Activated naive CD8-positive, alpha-beta T cell treated with anti-CD3 and anti-CD28 coated beads, Interleukin-2, amount 50 U/mL, for 16 hours (primary cell): ENCODE measurements at places on chromosomes 1 and 21.

- DNase-seq = no peak
These were observed 114.7 kb upstream of the IRF2BP2 start for GRCh38 chr1:234724516-234725176.

- DNase-seq = no peak
These were observed 737.8 kb upstream of the CXADR start for GRCh38 chr21:16775076-16775475.

- DNase-seq = no peak
These were observed 11.0 kb upstream of the LMNA start for GRCh38 chr1:156103521-156103947.

- DNase-seq = no peak
These were observed 71.6 kb upstream of the CNIH3 start for GRCh38 chr1:224544346-224545110.

GRCh38 chr1:6832531-6833188 is 47.4 kb downstream of the CAMTA1 start:
- DNase-seq = no peak

GRCh38 chr1:218573925-218574324 is 228.8 kb downstream of the TGFB2 start:
- no peak for DNase-seq

DNA sequence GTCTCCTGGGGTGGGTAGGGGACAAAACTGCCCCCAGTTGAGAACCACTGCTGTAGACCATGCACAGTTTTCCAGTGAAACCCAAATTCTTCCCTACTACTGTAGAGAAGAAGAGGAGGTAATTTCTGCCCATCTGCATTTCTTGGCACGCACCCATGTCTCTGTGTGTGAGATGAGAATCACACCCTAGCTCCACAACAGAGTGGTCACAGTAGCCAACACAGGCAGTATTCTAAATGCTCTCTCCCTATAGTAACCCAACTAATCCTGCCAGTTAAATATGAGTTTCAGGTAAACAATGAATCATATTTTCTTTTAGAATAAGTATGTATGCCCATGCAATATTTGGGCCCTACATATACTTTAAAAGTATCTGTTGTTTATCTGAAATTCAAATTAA is 1.2 kb upstream of the CAPN2 start:
- DNase-seq = no peak

DNA sequence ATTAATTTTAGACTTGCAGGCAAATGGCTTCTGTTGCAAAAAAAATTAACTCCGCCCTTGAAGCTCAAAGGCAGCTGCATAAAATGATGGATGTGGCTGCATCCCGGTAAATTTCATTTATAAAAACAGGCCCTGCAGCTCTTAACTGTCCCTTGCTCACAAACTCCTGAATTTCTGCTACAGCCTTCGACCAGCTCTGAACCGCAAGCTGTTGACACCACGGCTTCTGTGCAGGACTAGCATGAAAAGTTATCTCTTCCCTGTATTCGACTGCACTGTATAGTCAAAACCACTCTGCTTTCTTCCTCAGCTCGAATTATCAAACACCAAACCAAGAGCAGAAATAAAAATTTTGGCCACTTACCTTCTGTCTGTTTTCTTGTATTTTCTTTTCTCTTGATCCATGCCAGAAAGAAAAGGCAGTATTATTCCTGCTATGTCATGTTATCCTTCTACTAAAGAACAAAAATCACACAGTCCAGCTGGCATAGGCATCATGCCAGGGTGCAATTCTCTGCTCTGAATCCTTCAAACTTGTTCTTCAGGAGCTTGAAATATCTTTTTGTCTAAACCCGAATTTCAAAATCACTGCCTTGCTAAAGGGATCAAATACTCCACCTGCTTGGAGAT is 195.5 kb upstream of the NCAM2 start:
- no peak for DNase-seq

DNA sequence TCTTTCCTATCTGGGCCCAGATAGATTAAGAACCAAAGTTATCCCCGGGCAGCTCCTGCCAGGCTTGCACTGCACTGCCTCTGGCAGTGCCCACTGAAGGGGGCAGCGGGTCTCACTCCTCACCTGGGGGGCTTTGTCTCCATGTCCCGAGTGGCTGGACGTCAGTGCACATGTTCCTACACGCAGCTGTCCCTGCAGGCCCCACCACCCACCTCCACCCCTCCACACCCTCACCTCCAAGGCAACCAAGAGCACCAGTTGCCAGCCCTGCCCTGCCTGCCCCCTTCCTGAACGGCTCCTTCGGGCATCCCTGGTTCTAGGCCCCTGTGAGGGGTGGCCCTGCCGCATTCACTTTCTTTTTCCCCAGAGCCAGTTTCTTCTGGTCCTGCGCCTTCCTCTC is 147.2 kb downstream of the PEX14 start:
- no peak for DNase-seq

DNA sequence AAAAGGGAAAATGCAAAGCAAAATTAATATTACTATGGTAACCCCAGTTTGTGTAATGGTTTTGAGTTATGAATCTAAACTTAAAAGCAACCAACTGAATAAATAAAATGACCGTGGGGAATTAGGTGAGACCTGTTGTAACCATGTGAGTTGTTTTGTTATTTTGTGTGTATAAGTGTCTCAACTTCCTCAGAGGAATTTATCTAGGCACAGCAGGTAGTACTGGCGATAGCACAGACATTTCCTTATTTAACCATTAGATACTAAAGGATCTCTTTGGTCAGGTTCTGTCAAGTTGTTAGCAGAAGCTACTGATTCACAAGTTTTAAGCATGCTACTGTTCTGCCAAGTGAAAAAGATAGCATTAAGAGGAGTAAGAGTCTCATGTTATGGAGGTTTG is 39.3 kb upstream of the LRRC7 start:
- no peak for DNase-seq

GRCh38 chr1:94543893-94544635 is 2.5 kb upstream of the F3 start:
- no peak for DNase-seq

GRCh38 chr1:234924450-234925355 is 203.9 kb downstream of the TOMM20 start:
- DNase-seq = no peak

DNA sequence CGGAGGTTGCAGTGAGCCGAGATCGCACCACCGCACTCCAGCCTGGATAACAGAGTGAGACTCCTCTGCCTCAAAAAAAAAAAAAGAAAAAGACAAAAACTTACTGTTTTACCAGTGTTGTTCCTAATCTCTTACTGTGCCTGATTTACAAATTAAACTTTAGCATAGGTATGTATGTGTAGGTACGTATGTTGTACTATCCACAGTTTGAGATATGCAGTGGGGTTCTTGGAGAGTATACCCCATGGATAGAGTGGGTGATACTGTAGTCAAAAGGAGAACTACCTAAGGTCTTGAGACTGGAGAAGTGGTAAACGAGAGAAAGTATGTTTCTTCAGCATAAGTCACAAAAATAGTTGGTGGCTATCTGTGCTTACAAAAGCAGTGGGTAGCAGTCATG is 38.6 kb downstream of the RNF11 start:
- DNase-seq = no peak

DNA sequence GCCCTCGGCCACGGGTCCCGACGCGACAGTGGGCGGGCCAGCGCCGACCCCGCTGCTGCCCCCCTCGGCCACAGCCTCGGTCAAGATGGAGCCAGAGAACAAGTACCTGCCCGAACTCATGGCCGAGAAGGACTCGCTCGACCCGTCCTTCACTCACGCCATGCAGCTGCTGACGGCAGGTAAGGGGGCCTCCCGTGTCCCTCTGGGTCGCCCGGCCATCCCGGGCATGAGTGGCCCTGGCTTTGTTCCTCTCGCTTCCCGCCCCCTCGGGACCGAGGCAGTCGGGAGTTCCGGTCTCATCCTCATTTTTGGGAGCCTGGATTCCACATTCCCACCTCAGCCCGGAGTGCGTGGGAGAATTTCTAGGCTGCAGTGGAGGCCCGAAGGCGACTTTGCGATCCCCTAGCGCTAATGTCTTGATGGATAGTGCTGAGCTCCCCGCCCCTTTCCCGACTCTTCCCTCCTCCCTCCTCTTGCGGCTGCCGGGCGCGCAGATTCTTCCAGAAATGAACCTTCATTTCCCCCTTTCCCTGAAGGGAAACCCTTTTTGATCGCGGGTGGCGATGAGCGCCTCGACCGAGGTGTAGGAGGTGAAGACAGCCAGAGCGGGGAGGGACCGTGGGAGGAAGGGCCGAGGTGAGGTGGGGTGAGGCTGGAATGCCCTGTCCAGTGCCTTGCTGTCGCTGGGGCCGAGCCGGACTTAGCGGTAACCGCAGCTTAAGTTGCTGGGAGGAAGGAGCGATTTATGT is 705 bp downstream of the KHDRBS1 start:
- no peak for DNase-seq

GRCh38 chr1:227035316-227035715 is 95.2 kb downstream of the COQ8A start:
- DNase-seq = no peak

DNA sequence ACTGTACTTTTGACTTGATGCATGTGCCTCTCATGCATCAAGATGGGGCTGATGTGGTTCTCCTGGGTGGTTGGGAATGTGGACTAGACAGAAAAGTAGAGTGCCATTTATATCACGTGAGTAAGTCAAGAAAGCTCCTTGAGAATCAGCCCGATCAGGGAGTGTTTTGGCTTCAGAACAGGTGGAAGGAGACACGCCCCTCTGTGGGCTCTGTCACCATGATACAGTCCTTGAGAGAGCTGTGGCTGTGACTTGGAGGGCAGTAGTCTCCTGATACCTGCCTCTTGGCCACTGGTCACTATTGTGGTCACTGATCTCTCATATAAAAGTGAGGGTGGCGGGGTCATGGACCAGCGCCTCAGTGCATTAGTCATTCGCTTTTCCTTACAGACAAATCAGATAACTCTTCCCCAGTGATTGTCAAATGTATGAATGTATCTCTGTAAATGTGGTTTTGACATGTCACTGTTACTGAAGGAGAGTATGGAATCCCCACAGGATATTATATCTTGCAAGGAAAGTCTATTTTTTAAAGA is 8.9 kb upstream of the C4BPB start:
- DNase-seq = no peak

GRCh38 chr1:20319456-20320220 is 29.0 kb downstream of the VWA5B1 start:
- no peak for DNase-seq

DNA sequence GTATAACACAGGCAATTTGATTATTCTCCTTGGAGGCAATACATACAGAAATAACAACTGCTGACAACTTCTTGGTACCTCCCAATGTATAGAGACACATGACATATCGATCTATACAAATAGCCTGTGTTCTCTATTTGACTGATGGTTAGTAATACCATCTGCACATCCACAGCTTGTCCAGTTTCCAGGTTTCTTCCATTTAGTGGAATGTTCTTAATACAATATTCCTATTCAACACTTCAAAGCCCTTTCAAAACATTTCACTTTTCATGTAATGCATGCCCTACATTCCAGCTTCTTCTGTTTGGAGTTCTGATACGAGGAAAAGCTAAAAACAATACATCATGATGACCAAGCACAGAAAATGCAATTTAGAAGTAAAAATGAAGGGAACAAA is 37.0 kb upstream of the GORAB start:
- no peak for DNase-seq

- no peak for DNase-seq
These were observed 957 bp downstream of the EPS15 start for GRCh38 chr1:51518033-51518585.

- peak; percentile 3 for DNase-seq
These were observed 1103.3 kb upstream of the B3GALT2 start for GRCh38 chr1:194289569-194290266.

- DNase-seq = no peak
These were observed 96.1 kb upstream of the KCNA3 start for GRCh38 chr1:110770832-110771231.

- no peak for DNase-seq
These were observed 724 bp upstream of the ANKRD35 start for GRCh38 chr1:145886390-145886789.

DNA sequence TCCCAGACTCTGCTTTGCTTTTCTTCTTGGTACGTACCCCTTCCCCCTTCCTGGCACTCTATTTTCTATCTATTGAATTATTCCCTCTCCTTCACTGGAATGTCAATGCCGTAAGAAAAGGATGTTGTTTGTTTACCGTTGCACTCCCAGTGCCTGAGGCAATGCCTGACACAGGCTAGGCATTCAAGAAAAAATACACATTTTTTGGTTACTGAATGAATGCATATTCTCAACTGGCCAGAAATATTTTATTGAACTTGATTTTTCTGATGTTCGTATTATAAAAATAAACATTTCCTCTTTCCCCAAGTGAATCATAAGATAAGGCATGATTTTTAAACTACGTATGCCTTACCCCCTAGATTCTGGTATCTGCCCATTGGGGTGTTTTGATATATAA is 41.2 kb downstream of the GNG12 start:
- DNase-seq = no peak

- no peak for DNase-seq
These were observed 1.8 kb downstream of the FHL3 start for GRCh38 chr1:38003261-38004250.

DNA sequence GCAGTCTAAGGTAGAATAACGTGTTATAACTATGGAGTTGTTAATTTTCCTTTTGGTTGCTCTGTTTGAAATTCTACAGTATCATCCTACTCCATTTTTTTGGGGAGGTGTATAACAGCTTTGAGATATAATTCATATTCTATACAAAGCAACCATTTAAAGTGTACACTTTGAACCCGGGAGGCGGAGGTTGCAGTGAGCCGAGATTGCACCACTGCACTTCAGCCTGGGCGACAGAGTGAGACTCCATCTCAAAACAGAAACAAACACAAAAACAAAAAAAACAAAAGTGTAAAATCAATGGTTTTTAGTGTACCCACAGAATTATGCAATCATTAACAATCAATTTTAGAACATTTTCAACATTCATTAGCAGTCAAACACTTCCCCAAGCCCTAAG is 33.8 kb downstream of the CNIH4 start:
- DNase-seq = no peak

GRCh38 chr1:14113271-14113670 is 413.3 kb downstream of the PRDM2 start:
- no peak for DNase-seq

- no peak for DNase-seq
These were observed 6.3 kb downstream of the PRCC start for GRCh38 chr1:156773607-156774006.

- no peak for DNase-seq
These were observed 2.5 kb downstream of the VWA1 start for GRCh38 chr1:1437904-1438376.

DNA sequence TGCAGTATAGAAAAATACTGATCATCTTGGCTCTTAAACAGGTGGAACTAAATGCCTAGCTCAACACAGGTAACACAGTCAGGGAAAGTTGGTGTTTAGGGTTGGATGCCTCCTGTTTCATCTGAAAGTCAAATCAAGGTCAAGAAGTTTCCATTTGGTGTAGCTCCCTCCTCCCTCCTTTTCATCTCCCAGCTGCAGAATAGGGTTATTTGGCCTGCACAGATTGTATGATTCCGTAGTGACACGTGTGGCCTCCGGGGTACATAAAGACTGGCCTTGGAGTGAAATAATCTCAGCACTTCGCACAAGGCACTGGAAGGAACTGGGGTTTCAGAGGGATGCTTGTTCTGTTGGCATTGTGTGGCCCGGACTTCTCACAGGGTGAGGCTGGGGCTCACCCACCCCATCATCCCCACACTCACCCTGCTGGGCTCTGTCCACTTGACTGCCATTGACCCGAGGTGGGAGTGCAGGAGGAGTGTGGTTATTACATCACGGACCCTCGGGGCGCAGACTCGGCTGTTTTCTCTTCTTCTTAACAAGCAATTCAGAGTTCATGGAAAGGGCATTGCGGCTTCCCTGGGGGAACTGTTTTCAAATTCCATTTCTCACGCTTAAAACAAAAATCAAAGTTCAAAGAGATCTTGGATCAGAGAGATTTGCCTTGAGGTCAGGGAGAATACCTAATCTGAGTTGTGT is 18.4 kb downstream of the IGSF5 start:
- no peak for DNase-seq

- DNase-seq = no peak
These were observed 3.1 kb upstream of the NCF2 start for GRCh38 chr1:183593356-183593755.
